ENCODE measurements at places on chromosomes 12 and 14.

DNA sequence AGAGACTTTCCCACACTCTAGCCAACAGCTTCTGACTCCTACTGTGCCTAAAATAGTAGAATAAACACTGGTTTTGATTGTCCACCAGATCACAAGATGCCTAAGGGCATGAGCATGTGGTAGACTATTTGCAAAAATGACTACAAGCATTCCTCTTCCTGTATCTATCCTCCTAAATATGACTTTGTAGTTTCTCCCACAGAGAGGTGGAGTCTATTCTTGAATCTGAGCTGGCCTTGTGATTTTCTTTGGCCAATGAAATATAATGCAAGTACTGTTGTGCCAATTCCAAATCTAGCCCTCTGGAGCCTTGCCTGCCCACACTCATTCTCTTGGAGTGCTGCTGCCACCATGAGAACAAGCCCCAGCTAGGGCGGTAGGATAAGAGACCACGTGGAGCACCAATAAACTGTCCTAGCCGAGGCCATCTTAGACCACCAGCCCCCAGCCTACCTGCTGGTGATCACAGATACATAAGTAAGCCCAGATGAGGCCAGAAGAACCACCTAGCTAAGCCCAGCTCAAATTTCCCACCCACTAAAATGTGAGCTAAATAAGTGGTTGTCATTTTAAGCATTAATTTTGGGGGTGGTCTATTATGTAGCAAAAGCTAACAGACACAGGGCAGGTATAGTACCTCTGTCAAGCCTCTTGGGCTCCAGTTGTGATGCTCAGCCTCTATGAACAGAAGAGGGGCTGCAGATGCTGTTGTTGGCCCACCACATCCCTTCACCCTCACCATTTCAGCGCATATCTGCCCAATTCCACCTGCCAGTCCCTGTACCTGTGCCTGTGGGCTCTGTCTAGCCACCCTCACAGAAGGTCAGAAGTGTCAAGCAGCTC is 17.9 kb downstream of the ZFP36L1 start:
- DNase-seq, result no peak

DNA sequence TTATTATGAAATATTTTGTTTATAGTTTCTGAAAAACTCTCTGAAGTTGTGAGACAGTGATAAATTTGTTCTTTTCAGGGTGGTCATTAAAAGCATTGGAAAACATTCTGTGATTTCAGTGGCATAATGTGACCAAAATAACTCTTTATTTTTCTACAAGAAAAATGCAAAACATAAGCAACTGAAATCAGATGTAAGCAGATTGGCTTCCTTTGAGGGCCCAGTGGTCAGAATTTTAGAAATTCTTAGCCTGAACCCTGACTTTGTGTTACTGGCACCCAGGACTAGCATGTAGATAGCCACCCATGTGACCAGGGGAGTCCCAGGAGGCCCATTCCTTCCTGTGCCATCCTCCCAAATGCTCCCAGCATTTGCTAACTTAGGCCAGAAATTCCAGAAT is 145.6 kb upstream of the SLC38A2 start:
- no peak for DNase-seq

DNA sequence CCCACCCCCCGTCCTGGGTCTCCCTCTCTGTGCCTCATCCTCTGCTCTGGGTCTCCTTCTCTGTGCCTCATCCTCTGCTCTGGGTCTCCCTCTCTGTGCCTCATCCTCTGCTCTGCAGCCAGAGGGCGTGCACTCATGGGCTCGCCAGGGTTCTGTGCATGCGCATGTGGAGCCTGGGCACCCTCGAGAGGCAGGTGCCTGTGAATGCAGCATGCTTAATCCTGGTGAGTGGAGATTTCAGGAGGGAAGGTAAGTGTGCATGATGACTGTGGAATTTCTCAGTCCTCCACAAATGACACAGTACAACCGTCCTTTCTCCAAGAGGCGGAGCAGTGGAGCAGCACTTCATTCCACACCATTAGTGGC is 65.2 kb downstream of the EP400 start:
- DNase-seq, result no peak

- DNase-seq, result no peak
These were observed 357.1 kb downstream of the BCL11B start for GRCh38 chr14:98914942-98915341.

- DNase-seq, result no peak
These were observed 108.5 kb downstream of the DUSP6 start for GRCh38 chr12:89243771-89244170.

Measured in GM13977 (cell line).